ENCODE measurements at places on chromosomes 3 and 15.

DNA sequence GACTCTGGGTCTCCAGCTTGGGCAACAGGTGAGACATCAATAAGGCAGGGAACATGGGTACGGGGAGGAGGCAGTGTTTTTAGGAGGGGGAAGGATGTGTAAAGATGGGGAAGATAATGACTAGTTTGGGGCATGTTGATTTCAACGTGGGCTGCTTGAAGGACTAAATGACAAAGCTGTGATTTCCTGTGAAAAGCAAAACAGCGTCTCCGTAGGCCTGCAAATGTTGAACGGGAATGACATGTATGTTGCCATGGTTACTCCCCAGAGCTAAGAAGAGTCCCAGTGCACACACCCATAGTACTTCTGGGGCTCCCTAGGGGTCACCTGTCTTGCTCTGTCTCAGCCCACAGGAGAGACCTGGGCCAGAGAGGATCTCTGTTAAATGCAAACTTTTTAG lies 71.3 kb upstream of the ETV5 start:
- no peak for DNase-seq

DNA sequence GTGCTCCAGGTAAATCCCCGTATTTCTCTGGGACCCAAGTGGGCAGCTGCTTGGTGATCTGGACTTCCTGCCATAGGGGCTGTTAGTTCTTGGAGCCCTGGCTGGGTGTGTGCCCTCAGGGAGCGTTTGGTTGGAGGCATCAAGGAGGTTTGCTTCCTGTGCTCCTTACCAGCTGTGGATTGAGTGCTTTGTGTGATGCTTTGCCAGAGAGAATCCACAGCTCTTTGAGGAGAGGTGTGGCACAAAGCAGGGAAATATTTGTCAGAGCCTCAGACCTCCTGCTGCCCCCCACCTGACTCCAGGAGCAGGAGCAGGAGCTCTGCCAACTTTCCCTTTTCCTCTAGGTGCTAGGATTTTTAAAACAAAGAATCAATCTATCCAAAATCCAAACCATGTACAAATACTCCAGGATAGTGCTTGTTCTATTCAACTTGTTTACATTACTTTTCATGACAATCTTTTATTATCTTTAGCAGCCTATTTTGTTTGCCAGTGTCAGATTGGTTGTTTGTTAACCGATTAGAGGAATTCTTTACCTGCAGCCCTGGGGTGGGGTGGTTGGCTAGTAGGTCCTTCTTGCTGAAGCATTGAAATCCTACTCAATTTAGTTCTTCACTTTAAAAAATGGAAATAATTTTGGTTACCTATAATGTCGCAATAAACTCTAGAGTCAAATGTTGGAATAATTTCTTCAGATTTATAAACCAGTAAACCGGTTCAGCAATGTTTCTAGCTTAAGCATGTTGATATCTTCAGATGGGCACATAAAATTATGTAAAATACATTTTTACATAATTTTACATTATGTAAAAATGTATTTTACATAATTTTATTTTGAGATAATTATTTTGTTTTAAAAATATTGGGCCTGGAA lies 2.5 kb downstream of the CTDSPL start:
- no peak for DNase-seq

DNA sequence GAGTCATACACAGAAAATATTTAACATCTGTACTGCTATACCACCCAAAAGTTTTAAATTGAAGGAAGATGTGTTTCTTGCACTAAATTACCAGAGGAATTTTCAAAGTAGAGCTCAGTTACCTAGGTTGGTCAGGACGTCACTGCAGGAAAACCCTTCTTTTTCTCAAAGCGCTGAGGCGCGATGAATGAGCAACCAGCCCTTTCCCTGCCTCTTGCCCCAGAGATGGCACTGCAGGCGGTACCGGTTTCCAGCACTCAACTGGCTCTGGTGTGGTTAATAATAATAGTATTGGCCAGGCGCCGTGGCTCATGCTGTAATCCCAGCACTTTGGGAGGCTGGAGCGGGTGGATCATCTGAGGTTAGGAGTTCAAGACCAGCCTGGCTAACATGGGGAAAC lies 49.3 kb downstream of the HES1 start:
- DNase-seq: peak; percentile 42

- no peak for DNase-seq
Measured at GRCh38 chr3:22117751-22118346, 366.8 kb upstream of the ZNF385D start.

GRCh38 chr15:37079726-37080125 lies 20.6 kb downstream of the MEIS2 start:
- DNase-seq: no peak

- DNase-seq: no peak
Measured at GRCh38 chr15:64224511-64224910, 61.7 kb upstream of the PPIB start.

GRCh38 chr3:164641071-164641470 lies 437.2 kb downstream of the SI start:
- no peak for DNase-seq

DNA sequence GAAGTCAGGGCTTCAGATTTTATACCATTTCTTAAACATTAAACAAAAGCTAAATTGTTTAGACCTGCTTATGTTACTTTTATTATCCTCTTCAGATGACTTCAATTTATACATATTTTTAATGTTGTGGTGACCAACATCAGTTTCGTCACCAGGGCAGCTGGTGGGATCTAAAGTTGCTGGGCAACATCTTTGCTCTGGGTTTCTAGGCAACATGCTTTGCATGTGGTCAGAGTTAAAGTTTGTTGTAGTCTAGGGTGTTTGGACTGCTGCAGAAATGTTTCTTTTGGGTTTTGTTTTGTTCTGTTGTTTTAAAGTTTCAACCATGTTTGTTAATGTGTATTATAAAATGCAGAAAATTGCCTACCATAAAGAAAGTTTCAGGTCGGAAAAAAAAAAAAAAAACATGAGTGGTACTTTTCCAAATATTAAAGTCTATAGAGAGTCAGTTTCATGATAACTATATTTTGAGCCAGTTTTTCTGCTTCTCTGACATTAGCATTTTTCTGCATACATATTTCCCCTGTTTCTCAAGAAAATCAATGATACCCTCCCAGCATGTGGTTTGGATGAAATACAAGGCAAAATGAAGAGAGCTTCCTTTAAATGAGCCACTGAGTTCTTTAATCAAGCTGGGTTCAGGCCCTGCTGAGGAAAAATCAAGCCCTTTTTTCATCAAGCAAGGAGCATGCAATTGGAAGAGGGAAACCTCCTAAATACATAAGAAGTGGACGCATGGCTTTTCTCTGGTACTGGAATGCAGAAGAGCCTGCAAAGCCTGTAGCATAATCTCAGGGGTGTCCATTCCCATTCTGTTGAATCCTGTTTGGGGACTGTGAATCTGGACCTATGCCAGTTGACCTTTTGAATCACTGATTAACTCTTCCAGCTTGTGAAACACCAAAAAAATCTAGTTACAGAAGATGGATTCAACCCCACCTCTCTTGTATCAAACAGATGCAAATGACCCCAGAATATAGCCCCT lies 35.0 kb upstream of the VGLL3 start:
- DNase-seq: no peak

DNA sequence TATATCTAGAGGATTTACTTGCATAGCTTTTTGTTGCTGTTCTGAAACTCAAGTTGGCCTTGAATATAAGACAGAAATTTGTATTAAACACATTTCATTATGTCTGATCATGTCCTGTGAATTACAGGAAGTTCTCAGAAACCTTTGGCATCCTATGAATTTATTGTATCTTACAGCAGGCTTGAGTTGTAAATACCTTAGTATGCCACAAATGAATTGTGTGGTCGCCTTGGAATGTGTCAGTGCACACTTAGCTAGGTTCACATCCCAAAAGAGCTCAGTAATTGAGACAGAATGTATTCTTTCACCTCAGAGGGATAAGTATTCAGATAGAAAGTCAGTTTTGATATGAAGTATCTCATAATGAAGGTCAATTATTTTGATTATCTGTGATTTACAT lies 83.4 kb downstream of the NEK11 start:
- DNase-seq: peak; percentile 68

DNA sequence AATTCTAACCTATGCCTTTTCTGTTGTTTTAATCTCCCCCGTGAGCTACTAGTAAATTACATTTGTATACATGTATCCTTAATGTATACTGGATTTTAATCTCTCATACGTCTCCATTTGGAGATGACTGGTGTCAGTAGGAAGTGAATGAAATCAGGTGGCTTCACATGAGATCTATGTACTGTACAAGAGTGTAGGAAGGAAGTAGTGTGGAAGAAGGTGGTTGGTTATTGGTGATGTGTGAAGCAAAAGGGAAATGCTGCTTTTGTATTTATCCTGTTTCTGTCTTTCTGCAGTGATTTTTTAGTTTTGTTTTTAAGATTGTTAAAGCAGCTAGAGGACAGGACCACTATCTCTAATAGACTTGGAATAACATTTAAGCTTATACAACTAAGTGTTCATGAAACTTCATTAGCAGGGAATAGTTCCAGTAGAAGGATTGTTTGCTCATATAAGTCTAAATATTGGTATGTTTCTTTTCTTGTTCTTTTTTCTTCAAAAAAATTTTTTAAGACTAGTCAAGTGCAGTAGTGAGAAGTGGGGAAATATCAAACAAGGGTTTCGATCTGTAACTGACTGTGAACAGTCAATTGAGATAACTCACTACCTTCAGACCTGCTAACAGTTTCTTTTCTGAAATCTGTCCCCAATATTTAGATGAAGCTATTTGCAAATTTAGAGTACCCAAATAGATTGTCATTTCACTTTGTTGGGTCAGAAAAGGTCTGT lies 15.3 kb downstream of the SNX1 start:
- DNase-seq: no peak

- no peak for DNase-seq
Measured at GRCh38 chr15:64288577-64288976, 67.4 kb downstream of the CSNK1G1 start.

DNA sequence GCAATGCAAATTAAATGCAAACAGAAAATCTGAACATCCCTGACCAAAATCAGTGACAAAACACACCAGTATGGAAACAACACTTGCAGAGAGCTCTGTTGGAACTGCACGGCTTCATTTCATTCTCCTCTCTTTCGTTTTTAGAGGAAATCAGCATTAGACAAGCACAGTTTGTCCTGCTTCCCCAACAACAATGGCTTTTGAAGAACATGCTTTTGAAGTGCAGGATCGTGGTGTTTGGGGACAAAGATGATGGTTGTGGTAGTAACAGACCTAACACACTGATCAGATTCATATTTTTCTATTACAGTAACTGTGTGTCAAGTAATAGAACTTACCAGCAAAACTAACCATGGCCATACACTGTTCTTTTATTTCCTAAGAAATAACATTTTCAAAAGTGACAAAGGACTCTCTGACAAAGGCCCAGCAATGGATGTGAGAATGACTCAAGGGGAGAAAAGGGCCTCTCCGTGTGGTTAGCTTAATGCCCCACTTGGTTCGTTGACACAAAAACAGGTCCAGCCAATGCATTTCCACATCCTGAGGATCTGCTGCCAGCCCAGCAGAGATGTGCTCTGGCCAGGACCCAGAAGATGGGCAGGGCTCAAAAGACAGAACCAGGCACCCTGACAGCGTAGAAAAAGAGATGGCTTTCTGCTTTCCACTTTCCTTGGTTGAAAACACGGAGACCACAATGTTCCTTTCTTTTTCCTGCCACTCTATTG lies 84.1 kb downstream of the CCNL1 start:
- DNase-seq: no peak

DNA sequence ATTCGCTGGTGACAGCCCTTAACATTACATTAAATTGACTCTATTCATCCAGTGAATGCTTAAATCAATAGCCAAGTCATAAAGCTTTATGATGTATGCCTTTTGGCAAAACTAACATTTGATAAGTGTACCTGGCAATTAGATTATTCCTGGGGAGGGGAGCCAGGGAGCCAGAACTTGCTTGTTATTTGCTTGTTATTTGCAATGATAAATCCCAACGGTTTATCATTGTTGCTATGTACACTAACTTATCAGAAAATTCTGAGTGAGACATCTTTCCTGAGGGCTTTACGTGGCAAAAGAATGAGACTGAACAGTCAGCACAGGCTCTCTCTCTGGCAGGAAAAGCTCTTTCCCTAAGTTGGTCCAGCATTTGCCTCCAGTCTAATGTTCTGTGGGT lies 35.8 kb upstream of the FBN1 start:
- DNase-seq: no peak

DNA sequence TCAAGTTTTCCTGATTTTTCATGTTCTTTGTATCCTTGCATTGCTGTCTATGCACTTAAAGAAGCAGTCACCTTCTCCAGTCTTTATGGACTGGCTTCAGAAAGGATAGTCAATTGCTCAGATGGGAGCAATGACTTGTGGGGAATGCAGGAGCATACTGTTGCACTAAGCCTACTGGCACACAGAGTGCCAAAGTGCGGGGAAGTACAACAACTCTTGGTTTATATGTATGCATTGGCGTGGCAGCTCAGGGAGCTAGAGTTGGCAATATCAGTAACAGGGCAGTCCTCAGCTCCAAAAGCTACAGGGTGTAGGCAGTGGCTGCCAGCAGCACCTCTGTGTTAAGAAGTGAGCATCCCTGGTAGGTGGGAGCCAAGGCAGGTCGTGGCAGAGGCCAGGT lies 141.1 kb downstream of the SCAPER start:
- no peak for DNase-seq

DNA sequence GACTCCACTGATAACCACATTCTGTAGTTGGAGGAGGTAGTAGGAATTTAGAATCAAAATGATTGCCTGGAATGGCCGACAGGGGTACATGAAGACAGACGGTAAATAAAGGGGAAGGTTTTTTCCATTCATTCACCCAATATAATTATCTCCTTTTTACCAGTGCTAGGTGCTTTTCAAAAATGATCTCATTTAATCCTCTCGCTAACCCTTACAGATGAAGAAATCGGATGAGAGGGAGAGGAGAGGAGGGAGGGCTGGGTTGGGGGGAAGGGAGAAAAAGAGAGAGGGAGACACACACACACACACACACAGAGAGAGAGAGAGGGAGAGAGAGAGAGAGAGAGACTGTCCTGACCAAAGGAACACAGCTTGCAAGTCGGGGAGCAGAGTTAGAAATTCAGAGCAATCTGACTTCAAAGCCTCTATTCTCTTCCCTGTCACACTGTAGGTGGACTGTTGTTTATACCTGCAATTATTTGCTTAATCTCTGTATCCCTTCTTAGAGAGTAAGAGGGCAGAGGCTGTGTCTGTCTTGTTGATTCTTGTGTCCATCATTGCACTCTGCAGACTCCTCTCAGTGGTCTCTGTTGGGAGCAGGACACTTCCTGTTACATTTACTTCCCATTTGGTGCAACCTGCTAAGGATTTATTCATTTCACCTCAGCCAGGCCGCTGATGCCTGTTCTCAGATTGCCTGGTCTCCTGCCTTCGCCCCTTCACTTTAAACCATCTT lies 18.7 kb upstream of the PAQR9 start:
- no peak for DNase-seq

GRCh38 chr15:39580485-39581241 lies at the start of gene THBS1:
THBS1 (plus strand) TSS chr15:39581079; CDS start chr15:39581858, 779 bp downstream.
- peak; percentile 29 for DNase-seq

- no peak for DNase-seq
Measured at GRCh38 chr3:16085884-16086608, 88.4 kb upstream of the GALNT15 start.
